ENCODE measurements at places on chromosomes 13 and 19. TPM values are rescaled to one million over a fixed set of nuclear protein-coding genes. Genes with fewer than 3 reads are reported as not detected.

- no peak for DNase-seq
These were observed 224.8 kb downstream of the NHLRC3 start for GRCh38 chr13:39263033-39263432.

GRCh38 chr13:111265701-111266035 lies 54.8 kb upstream of the TEX29 start:
- DNase-seq: no peak

The NCR1 gene
- not detected for polyA plus RNA-seq

The APOC4 gene
- not detected for polyA plus RNA-seq

DNA sequence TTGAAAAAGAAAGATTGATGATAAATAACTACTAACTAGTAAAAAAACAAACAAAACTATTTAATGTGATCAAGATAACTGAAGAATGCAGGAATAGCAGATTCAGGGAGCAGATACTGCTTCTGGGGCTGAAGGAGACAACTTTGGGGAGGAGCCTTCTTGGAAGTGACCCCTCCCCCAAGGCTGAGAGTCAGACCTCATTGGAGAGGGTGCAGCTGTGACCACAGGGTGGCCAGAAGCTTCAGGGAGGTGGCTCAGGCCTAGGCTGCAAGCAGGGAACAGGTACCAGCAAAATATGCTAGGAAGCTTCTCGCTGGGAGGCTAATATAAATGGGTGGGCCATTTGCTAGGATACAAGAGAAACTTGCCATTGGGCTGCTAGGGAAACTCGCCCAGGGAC lies 149.9 kb downstream of the MYO16 start:
- no peak for DNase-seq

The CDX2 gene
- polyA plus RNA-seq: not detected

Measured in BJ (cell line).